ENCODE measurements at places on chromosomes 6 and 20. TPM values are rescaled to one million over a fixed set of nuclear protein-coding genes. Genes with fewer than 3 reads are reported as not detected.

GRCh38 chr6:15242503-15242902 lies 3.4 kb upstream of the JARID2 start:
- no peak for DNase-seq

DNA sequence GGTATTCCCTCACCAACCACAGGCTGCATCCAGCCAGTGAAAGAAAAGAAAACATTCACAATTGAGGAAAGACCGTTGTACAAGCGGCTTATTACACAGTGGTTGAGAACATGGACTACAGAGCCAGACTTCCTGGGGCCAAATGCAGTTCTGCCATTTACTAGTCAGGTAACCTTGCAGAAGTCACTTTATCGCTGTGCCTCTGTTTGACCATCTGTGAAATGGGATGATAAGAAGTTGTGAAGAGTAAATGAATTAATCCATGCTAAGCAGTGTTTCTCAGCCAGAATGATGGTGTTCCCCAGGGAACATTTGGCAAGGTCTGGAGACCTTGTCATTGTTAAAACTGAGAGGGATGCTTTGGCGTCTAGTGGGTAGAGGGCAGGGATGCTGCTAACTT lies 14.8 kb downstream of the ARHGAP40 start:
- DNase-seq = no peak

- no peak for DNase-seq
These were observed 33.4 kb downstream of the CENPW start for GRCh38 chr6:126373344-126373743.

- DNase-seq = no peak
These were observed 145.9 kb downstream of the FLRT3 start for GRCh38 chr20:14191559-14191958.

GRCh38 chr20:62156592-62157386 lies 13.2 kb downstream of the SS18L1 start:
- peak; percentile 86 for DNase-seq

GRCh38 chr6:139422105-139423036 lies 47.9 kb upstream of the CITED2 start:
- DNase-seq = no peak

DNA sequence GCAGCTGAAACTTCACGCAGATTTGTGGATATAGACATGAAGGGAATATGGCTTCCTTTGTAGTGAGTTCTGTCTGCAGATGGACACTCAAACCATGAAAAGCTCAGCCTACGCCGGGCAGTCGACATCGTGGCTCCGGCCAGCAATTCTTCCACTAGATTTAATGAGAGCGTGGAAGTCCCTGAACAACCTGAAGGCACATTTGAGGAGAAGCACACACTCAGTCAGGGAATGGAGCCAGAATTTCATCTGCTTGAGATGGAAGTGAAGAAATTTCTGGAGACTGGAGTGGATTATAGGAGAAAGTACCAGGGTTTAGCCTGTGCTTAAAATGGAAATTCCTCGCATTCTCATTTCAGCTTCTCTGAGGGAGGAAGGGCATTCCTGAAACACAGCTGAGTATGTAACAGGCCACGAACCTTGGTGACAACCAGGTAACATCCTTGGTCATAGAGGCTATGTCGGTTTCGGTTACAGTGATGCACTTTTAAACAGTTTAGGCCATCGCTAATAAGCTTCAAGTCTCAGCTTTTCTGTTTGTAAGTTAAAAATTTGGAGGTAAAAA lies 80.5 kb upstream of the AGPAT4 start:
- DNase-seq = no peak

DNA sequence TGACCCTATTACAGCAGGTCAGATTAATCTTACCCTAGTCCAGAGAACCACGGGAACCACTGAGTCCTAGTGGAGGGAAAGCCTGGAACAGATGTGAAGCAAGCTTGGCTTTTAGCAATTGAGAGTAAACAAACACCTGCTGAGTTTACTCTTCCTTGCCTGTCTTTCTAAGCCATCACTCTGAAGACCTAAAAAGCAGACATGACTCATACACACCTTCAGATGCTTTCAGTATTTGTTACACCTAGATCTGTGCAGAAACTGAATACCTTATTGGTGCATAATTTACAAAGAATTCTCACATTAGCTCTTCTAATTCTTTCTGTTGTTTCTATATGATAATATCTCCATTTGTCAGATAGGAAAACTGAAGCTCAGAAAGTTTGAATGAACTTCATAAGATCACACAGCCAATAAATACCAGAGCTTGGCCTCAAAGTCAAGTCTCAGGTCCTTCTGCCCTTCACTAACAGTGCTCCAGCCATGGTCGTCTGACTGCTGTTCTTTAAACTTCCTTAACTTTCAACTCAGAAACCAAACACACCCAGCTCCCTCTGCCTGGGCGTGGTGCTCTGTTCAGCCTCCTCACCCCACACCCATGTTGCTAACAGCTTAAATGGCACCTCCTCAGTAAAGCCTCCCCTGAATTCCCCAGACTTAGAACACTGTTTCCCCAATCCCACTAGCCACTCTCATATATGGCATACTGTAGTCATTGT lies 8.6 kb upstream of the GABBR1 start:
- no peak for DNase-seq

- no peak for DNase-seq
These were observed 219.9 kb downstream of the ALDH8A1 start for GRCh38 chr6:134730013-134730412.

GRCh38 chr6:72704979-72705378 lies 83.1 kb downstream of the KCNQ5 start:
- DNase-seq = peak; percentile 7

DNA sequence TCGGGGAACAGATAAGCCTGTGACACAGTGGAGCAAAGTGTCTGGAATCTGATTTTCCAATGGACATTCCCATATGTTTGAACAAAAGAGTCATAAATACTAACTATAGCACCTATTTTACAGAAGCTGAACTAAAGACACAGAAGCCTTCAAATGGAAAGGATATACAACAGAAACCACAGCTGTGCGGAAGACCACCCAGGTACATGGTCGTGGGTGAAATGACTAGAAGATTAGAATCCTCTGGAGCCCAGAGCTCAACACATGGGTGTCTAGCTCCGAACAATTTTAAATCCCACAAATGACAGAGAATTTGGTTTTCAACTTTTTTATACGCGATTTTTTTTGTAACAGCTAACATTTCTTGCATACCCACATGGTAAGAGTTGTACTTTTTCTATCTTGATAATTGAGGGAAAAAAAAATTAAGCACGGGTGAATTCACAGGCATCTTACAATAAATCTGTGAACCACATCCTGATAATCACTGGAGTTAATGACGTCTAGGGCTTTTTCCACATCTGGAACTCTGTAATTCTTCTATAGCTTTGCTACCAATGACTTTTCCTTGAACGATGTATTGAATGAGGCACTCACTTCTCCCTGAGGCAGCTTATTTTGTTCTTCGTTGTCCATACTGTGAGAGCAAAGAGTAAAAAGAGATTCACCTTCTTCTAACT lies 271.1 kb upstream of the AGPAT4 start:
- no peak for DNase-seq

DNA sequence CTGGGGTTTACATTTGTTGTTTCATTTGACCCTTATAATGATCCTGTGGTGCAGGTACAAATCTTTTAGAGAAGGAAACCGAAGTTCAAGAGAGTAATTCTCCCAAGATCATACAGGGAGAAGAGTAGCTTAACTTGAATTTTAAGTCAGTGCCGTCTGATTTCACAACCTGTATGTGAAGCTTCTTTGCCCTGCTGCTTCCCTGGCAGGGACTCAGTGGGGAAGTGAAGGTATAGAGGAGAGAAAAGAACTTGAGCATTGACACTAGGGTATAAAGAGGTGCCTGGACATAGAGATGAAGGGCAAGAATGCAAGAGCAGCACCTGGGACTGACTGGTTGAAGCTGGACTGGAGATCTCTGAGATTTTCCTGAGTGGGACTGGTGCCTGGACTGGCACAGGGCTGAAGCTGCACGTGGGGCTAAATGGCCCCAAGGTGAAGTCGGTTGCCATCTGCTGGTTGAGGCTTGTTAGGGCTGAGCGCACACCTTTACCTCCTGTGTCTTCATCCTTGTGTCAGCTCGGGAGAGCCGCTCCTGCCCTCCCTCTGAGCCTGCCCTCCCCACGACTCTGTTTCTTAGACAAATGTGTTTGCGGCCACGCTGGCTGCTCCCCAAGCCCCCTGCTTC lies 41.8 kb downstream of the FARS2 start:
- peak; percentile 53 for DNase-seq

DNA sequence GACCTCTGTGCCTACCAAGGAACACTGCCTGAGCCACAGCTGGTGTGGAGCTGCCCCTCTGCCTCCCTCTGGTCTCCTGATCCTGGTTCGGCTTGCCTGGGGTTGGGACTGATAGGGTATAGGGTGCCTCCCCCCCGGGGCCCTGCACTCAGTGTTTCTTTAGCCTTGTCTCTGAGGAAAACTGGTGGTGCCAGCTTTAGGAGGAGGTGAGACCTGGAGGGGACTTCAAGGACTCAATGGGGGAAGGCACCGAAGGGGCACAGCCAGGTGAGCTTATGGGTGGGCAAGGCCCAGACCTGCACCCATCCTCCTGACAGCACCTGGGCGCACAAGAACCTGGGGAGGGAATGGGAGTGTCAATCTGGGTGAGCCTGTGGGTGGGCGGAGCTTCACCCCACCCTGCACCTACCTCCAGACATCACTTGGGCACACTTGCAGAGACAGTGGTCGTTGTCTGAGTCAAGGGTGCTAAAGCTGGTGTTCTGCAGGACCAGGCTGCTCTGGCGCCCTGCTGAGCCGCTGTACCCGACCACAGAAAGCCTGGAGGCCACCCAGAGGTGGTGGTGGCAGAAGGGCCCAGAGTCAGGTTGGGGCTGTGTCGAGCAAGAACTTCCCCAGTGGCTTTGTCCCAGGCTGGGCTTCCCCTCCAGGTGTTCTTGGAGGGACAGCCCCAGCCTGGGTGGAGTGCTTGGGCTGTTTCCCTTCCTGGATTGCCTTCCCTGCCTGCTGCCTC lies 40.5 kb downstream of the FAM110A start:
- DNase-seq = no peak

GRCh38 chr6:12952318-12952717 lies 235.8 kb downstream of the PHACTR1 start:
- DNase-seq = no peak

GRCh38 chr6:158497620-158498019 lies 62.3 kb upstream of the TMEM181 start:
- DNase-seq = peak; percentile 15

DNA sequence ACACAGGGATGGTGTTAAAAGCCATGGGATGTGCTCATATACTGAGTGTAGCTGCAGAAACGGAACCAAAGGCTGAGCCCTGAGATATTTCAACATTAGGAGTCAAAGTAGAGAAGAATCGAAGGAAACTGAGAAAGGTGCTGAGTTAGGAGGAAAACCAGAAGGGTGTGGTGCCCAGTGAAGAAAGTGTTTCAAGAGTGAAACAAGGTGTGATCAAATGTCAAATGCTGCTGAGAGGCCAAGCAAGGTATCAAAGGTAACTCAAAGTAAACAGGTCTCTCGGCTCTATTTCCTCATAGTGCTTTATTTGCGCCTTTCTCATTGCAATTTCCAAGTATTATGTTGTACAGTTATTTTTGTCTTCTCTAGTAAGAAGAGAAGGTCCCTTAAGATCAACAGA lies 94.1 kb downstream of the PRDM1 start:
- DNase-seq = no peak

GRCh38 chr20:63952769-63953168 lies 3.4 kb downstream of the UCKL1 start:
- no peak for DNase-seq

GRCh38 chr20:63978319-63979228 lies 868 bp downstream of the SAMD10 start:
- peak; percentile 83 for DNase-seq

GRCh38 chr6:7543789-7544424 lies 2.4 kb downstream of the DSP start:
- DNase-seq = peak; percentile 59

GRCh38 chr20:57679113-57679512 lies 30.7 kb downstream of the PMEPA1 start:
- no peak for DNase-seq

DNA sequence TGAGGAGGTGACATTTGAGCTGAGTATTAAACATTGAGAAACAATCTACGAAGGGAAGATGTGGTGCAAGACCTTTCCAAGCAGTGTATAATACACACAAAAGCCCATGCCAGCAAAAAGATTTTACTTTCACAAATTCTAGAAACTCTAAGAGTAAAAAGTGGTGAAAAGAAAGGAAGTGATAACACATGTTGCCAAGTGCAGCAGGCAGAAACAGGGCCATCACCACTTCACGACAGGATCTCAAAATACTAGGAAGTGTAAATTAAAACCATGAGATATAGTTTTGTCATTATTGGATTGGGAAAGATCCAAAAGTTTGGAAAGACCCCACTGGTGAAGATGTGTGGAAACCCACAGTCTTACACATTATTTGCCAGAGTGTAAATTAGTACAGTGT lies 1.7 kb upstream of the ENTPD6 start:
- no peak for DNase-seq

DNA sequence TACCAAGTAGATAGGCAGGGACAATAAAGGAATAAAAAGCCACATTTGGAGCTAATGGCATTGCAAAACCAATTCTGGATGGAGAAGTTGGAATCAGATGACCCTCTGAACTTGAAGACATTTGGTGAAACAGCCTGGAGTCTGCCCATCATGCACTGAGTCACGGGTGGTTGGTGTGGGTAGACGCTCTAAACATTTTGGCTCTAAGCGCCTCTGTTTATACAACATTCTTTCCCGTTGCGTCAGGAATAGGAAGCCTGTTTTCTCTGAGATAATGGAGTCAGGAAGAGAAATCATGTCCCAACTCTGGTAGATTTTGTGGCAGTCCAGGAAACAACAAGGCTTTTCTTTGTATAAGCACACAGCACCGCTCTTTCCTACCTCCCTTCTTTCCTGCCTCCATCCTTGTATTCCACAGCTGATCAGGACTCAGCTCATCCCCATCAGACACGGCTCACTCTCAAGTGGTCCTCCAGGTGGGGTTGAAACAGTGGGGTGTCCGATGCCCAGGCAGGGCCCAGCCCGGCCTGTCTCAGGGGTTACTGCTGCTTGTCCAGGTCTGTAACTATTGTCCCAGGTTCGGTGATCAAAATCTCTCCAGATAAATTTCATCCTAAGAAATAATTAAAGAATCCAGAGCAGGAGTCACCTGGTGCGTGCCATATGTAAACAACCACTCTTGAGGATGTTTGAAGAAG lies 12.1 kb upstream of the RAMACL start:
- DNase-seq = no peak

- no peak for DNase-seq
These were observed 3.8 kb downstream of the SLC44A4 start for GRCh38 chr6:31874836-31875572.

- no peak for DNase-seq
These were observed 261.1 kb downstream of the THBS2 start for GRCh38 chr6:168992446-168993144.

GRCh38 chr6:43143235-43144128 lies 27.6 kb upstream of the SRF start:
- peak; percentile 95 for DNase-seq

- no peak for DNase-seq
These were observed 57.6 kb downstream of the PLCB4 start for GRCh38 chr20:9126527-9126926.

KLC4 gene
- total RNA-seq = 12.6 TPM

RHAG gene
- total RNA-seq = not detected

HMGA1 gene
- total RNA-seq = 417 TPM

PARD6B gene
- total RNA-seq = 31.0 TPM

AKAP12 gene
- 60.8 TPM for total RNA-seq

EEF1A2 gene
- total RNA-seq = 0.54 TPM

PRDM1 gene
- total RNA-seq = 0.37 TPM

CD93 gene
- total RNA-seq = not detected

CCN5 gene
- total RNA-seq = not detected

CALHM5 gene
- total RNA-seq = 0.07 TPM

ARFRP1 gene
- total RNA-seq = 32.6 TPM

TIAM2 gene
- 12.7 TPM for total RNA-seq

PNPLA1 gene
- total RNA-seq = not detected

All from neural progenitor cell (in vitro differentiated cells).